ENCODE measurements at places on chromosomes 4 and X. TPM values are rescaled to one million over a fixed set of nuclear protein-coding genes. Genes with fewer than 3 reads are reported as not detected.

The GPR119 gene
- total RNA-seq, result not detected

The CTAG2 gene
- 31.6 TPM for total RNA-seq

The EPHA5 gene
- total RNA-seq, result not detected

The CLDN2 gene
- total RNA-seq, result not detected

The MAML3 gene
- total RNA-seq, result 1.8 TPM

DNA sequence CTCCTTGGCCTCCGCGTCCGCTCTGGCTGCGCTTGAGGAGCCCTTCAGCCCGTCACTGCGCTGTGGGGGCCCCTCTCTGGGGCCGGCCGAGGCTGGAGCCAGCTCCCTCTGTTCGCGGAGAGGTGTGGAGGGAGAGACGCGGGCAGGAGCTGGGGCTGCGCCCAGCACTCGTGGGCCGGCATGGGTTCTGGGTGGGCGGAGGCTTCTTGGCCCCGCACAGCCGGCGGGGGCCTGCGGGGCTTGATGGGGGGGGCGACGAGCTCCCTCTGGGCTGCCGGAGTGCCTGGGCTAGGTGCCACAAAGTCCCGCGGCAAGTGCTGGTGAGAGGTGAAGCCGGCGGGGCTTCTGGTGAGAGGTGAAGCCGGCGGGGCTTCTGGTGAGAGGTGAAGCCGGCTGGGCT lies 61.9 kb downstream of the ANKRD50 start:
- DNase-seq, result no peak

- no peak for DNase-seq
Observed at GRCh38 chrX:151015684-151016083, 32.5 kb downstream of the HMGB3 start.

- DNase-seq, result no peak
Observed at GRCh38 chr4:180203349-180203748, 2039.9 kb upstream of the TENM3 start.

DNA sequence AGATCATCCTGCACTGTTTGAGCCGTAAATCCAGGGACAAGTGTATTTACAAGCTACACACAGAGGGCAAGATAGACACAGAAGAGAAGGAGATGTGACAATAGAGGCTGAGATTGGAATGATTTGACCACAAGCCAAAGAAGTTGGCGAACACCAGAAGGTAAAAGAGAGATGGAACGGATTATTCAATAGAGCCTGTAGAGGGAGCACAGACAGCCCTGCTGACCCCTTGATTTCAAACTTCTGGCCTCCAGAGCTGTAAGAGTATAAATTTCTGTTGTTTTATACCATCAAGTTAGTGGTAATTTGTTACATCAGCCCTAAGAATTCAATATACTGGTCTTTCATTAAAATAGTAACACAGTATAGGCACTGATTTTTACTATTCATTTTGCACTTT lies 447.8 kb downstream of the FAT4 start:
- no peak for DNase-seq

DNA sequence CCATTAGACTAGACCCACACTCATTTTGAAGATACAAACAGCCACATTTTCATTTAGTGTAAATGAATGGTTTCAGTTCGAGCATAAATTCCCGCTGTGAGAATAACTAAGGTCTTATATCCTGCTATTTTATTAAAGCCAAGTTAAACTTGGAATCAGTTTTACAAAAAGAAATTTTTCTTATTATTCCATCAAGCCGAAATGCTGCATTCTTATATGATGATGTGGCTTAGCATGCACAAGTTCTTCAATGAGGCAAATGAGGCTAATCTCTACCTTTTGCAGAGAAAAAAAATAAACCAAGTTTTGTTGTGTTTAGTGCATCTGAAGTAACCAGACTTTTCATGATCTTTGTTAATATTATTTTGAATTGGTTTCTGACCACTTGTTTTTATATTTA lies 953.9 kb upstream of the PCDH10 start:
- no peak for DNase-seq

Measured in activated CD8-positive, alpha-beta memory T cell treated with anti-CD3 and anti-CD28 coated beads, Interleukin-2, amount 10 ng/mL, durations not matched to agents 7 days and 5 days (primary cell).